Placental epithelial cell (primary cell): ENCODE measurements at places on chromosomes 7 and 10. TPM values are rescaled to one million over a fixed set of nuclear protein-coding genes. Genes with fewer than 3 reads are reported as not detected.

Gene FAM185A
- 15.4 and 16.1 TPM in 2 replicates for total RNA-seq

Gene CALCR
- not detected in 2 replicates for total RNA-seq

Gene ARHGEF35
- 0.11 and 6.3 TPM in 2 replicates for total RNA-seq

Gene H2BK1
- not detected in 2 replicates for total RNA-seq

Gene TUBB8
- total RNA-seq, result not detected in 2 replicates

Gene CPVL
- 11.4 and 15.4 TPM in 2 replicates for total RNA-seq
